ENCODE measurements at places on chromosomes 4 and X.

GRCh38 chrX:103681443-103681842, 5.1 kb downstream of the MORF4L2 start:
- DNase-seq, result no peak

DNA sequence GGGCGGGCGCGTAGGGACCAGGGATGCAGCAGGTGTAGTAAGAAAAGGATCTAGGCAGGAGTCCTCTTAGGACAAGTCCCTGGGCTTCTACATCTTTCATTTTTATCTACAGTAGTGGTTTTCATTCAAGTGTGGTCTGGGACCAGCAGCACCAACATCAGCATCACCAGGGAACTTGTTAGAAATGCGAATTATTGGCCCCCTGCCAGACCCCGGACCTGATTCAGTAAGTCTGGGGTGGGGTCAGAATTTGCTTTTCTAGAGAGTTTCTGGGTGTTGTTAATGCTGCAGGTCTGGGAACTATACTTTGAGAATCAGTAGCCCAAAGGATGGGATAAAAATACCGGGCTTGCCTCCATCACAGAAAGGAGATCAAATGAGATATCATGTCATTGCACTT, 1.3 kb upstream of the PCYT1B start:
- DNase-seq, result no peak

DNA sequence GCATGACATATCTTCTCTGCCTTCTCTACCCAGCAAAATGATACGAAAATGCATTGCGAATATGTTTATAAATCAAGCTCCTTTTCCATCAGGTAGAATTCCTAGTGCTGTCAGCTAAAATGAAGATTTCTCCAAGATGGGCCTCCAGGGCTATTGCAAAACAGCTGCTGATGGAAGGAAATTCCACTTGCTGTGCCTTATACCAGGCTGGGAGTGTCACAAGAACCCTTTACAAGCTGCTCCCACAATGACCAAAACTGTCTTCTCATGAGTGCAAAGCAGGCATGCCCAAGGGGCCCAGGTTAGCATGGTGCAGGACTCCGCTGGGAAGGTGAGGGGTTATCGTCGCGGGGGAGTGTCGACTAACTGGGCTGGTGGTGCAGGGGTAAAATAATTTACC, 8.7 kb downstream of the HNRNPH2 start:
- no peak for DNase-seq

- no peak for DNase-seq
Observed at GRCh38 chr4:104735174-104735573, 240.5 kb upstream of the CXXC4 start.

DNA sequence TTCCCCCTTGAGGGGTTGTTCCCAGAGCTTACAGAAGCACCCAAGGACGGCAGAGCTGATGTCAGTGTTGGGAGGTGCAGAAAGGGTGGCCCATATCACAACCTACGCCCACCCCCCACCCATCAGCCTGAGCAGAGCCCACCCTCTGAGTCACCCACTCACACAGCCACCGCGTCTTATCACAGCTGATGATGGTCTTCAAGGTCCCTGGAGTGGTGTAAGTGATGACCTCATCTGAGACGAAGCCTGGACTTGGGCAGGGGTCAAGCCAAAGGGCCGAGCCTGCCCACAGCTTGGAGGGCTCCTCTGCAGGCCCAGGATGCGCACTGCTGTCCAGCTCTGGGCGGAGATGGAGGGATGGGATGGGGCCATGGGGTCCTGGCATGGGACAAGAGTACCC, 3.0 kb upstream of the HTRA3 start:
- DNase-seq, result no peak

DNA sequence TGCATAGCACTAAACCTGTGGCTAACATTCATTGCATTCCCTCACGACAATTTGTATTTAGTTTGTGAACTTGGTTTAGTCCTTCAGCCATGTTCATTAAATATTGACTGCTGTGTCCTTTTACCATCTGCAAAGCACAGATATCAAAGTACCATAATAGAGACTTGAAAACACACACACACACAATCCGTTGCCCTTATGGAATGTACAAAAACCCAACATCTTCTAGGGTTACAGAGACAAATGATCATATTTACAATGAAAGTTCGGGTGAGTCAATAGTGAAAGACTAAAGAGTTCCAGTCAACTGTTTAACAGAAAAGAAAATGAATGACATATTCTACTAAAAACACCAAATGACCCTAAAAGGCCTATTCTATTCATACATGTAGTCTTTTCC, 50.8 kb upstream of the TXK start:
- DNase-seq, result no peak

DNA sequence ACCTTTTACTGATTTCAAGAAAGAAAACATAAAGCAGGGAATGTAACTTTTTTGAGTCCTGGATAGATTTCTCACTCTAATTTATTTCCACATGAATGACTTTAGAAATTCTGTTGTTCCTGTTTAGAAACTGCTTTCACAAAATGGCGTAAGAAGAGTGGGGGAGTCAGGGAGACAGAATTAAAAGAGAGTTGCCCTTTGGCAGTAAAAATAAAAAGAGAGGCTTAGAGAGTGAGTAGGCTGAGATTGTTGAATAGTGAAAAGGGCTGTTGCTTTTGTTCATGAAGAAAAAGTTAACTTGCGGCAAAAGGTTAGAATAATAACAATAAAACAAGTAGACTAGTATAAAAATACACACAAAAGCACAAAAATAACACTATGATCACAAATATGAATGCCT, 166.1 kb downstream of the TBCK start:
- DNase-seq, result no peak

DNA sequence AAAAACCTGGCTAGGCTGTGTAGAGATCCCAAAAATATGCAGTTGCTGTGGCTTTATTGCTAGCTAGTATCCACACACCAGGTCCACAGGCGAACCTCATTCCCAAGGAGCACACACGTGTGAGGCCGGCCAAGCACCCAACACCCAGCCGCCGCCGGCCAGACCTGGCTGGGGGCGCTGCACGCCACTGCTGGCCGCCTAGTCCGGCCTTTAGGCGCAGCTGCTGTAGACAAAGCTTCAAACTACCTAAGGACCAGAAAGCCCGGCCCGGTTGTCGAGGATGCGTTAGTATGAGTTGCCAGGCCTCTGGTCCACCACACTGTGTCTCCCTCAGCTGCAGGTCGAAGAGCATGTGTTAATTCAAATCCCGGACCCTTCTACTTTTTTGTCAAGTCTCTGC, 3.1 kb downstream of the POU3F4 start:
- no peak for DNase-seq

- no peak for DNase-seq
Observed at GRCh38 chr4:151561551-151562256, 152.7 kb downstream of the FHIP1A start.

DNA sequence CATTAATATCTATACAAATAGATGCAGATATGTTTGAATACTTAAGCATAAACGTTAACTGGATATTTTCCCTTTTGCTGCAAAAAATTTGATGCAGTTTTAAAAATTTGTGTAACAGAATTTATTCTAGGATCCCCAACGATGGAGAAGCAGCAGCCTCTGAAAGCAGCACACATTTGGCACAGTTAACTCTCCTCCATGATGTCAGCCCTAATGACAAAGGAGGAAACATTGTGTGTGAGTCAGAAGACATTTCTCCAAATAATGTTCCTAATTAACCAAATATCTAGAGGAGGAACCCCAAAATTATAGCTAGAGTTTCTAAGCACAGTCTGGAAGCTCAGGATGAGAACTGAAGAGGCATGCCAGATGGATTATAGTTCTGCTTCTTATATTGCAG, 281.9 kb upstream of the MAD2L1 start:
- DNase-seq, result no peak

GRCh38 chrX:63258144-63258543, 93.0 kb downstream of the SPIN4 start:
- DNase-seq, result no peak

- no peak for DNase-seq
Observed at GRCh38 chrX:110182865-110183264, 135.0 kb downstream of the AMMECR1 start.

- no peak for DNase-seq
Observed at GRCh38 chr4:4717692-4718091, 141.8 kb upstream of the MSX1 start.

DNA sequence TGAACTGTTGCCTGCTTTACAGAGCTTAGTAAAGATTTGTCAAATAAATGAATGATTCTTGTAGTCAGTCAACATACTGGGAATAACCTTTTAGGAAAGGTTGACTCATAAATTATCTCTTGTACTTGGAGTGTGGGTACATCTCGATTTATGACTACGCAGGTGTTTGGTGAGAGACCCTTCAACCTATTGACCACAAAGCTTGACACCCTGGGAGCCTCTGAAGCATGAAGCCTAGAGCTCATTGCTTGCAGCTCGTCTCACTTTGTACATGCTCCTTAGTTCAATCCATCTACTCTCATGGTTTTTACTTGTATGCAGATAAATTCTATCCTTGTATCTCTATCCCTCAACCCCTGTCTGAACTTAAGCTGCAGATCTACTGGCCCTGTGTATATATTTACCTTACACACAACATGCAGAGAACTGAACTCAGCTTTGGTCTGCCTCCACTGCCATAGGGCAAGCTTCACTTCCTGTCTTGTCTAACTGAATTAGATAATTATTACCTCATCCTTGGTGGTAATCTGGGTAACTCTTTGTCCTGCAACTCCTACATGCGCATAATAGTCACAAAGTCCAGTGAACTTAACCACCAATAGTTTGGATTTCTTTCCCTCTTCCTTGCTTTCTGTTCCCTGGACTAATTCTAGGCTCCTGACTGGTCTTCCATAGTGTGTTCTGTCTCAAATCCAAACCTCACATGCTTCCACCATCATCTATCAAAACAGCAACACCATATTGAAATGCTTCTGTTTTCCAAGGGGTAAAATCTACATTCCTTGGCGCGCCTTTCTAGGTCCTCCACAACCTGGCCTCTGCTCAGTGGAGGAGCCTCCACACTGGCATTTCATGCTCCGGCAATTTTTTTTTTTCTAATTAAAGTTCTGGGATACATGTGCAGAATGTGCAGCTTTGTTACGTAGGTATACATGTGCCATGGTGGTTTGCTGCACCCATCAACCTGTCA, 32.2 kb upstream of the FAT1 start:
- no peak for DNase-seq

- no peak for DNase-seq
Observed at GRCh38 chr4:3291411-3291968, 1.3 kb upstream of the RGS12 start.

DNA sequence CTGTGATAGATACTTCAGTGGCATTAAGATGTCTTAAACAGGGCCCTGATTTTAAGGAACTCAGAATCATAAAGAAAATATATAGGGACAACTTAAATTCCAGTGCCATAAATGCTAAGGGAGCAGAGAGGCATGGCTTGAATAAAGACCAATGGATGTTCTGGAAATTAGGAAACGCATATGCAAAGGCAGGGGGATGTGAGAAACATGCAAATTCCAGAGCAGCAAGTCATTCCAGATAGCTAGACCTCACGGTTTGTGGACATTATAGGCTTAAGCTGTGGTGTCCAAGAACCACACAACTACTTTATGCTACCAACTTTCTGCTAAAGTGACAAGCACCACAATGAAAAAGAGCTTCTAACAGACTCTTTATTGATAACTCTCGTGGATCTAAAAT, 132.6 kb upstream of the ANK2 start:
- DNase-seq, result no peak

DNA sequence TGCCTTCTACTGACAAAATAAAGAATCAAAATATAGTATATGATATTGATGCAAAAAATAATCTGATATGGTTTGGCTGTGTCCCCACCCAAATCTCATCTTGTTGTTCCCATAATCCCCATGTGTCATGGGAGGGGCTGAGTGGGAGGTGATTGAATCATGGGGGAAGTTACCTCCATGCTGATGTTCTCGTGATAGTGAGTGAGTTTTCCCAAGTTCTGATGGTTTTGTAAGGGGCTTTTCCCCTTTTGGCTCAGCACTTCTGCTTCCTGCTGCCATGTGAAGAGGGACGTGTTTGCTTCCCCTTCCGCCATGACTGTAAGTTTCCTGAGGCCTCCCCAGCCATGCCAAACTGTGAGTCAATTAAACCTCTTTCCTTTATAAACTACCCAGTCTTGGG, 70.2 kb downstream of the TMEM165 start:
- DNase-seq, result no peak

- DNase-seq, result peak; percentile 5
Observed at GRCh38 chrX:104112326-104112951, at the start of gene ZCCHC18. TSS of gene ZCCHC18 (plus strand) at chrX:104112523. CDS start at chrX:104114112, 1,589 bp downstream.

- no peak for DNase-seq
Observed at GRCh38 chr4:169025184-169025583, 15.1 kb upstream of the CBR4 start.

DNA sequence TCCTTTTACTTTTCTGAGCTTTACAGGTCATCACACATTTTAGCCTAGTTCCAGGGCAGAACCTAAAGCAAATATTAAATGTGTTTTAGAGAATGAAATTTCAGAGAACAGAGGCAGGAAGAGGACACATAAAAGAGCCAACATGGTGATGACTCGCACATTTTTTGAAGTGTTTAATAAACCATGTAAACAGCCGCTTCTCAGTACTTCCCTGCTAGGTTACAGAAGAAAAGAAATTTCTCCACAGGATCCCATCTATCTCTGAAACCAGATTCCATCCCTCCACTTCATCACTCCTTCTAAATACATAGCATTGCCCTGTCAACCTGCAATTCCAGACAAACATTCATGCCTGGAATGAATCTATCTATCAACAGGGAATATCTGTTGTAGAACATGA, 949.5 kb upstream of the PCDH7 start:
- DNase-seq, result no peak

GRCh38 chr4:138804711-138805110, 210.9 kb upstream of the NOCT start:
- no peak for DNase-seq

DNA sequence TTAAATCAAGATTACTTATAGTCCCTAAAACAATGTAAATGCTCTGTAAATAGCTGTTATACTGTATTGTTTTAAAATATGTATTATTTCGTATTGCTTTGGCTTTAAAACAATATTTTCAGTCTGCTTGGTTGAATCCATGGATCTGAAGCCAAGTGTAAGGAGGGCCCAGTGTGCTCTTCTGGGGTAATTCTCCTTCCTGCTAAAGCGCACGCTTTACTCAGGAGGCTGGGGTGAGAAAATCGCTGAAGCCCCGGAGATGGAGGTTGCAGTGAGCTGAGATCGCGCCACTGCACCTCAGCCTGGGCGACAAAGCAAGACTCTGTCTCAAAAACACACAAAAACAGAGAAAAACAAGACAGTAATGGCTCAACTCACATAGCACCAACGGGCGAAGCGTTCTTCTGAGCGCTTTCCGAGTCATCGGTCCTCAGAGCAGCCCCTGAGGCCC, 391 bp upstream of the IDUA start:
- no peak for DNase-seq

DNA sequence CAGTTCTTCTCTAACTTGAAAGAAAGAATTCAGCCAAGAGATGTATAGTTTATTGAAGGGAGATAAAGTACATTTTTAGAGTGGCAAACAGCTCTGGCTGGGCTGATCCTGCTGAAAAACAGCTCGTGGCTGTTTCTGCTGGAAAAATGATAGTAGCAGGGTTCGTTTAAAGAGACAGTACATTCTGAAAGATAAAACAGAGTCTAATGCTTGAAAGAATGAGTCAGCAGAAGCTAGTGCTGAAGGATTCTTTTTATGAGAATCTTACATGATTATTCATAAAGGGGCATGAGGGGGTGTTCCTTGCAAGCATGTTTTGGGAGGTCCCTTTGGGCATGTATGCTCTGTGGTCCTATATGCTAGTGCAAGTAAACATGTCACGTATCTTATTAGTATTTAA, 790.0 kb downstream of the PCDH18 start:
- no peak for DNase-seq
